ENCODE measurements at places on chromosomes 3 and 15. TPM values are rescaled to one million over a fixed set of nuclear protein-coding genes. Genes with fewer than 3 reads are reported as not detected.

BOC gene
- 9.5 TPM for polyA plus RNA-seq

NDN gene
- polyA plus RNA-seq: 38.9 TPM

CFAP20DC gene
- polyA plus RNA-seq: 0.61 TPM

PLA1A gene
- polyA plus RNA-seq: 3.6 TPM

NUP210 gene
- 12.4 TPM for polyA plus RNA-seq

C2CD4A gene
- polyA plus RNA-seq: 2.2 TPM

RTP1 gene
- polyA plus RNA-seq: not detected

ZNF660 gene
- 1.1 TPM for polyA plus RNA-seq

GPR15 gene
- polyA plus RNA-seq: 0.07 TPM

CLK3 gene
- polyA plus RNA-seq: 89.9 TPM

C15orf40 gene
- polyA plus RNA-seq: 19.0 TPM

SLC6A11 gene
- polyA plus RNA-seq: 0.04 TPM

MEGF11 gene
- 0.34 TPM for polyA plus RNA-seq

BFSP2 gene
- polyA plus RNA-seq: not detected

SLC2A2 gene
- 5.9 TPM for polyA plus RNA-seq

TBL1XR1 gene
- 15.2 TPM for polyA plus RNA-seq

MORC1 gene
- polyA plus RNA-seq: not detected

DPPA2 gene
- polyA plus RNA-seq: not detected

LTF gene
- polyA plus RNA-seq: 6.9 TPM

ZCWPW2 gene
- polyA plus RNA-seq: 1.5 TPM

FBXW12 gene
- polyA plus RNA-seq: 2.7 TPM

TRPM1 gene
- not detected for polyA plus RNA-seq

OSBPL10 gene
- polyA plus RNA-seq: 0.57 TPM

NCBP2 gene
- 30.1 TPM for polyA plus RNA-seq

LYZL4 gene
- polyA plus RNA-seq: not detected

GHSR gene
- polyA plus RNA-seq: 0.85 TPM

GUCA1C gene
- 13.0 TPM for polyA plus RNA-seq

CHRM5 gene
- polyA plus RNA-seq: not detected

TGFBR2 gene
- 28.6 TPM for polyA plus RNA-seq

AHSG gene
- not detected for polyA plus RNA-seq

CD200R1 gene
- not detected for polyA plus RNA-seq

CYP8B1 gene
- polyA plus RNA-seq: not detected

CHRNA5 gene
- polyA plus RNA-seq: 2.9 TPM

GNAT1 gene
- not detected for polyA plus RNA-seq

CIB2 gene
- polyA plus RNA-seq: 3.3 TPM

ALDH1A3 gene
- polyA plus RNA-seq: 9.0 TPM

ACKR4 gene
- 0.70 TPM for polyA plus RNA-seq

COL6A5 gene
- polyA plus RNA-seq: not detected

SPRED1 gene
- 3.7 TPM for polyA plus RNA-seq

CHL1 gene
- 1.9 TPM for polyA plus RNA-seq

OR5K2 gene
- polyA plus RNA-seq: not detected

IGDCC3 gene
- polyA plus RNA-seq: not detected

TIMP4 gene
- 3.0 TPM for polyA plus RNA-seq

ANP32A gene
- 42.3 TPM for polyA plus RNA-seq

PLSCR5 gene
- not detected for polyA plus RNA-seq

SLC22A13 gene
- 0.23 TPM for polyA plus RNA-seq

TEX55 gene
- not detected for polyA plus RNA-seq

HTR3E gene
- polyA plus RNA-seq: not detected

PIERCE2 gene
- 4.5 TPM for polyA plus RNA-seq

TTLL3 gene
- 77.6 TPM for polyA plus RNA-seq

GJD2 gene
- polyA plus RNA-seq: 25.5 TPM

SPTSSB gene
- 1.2 TPM for polyA plus RNA-seq

VILL gene
- 5.1 TPM for polyA plus RNA-seq

SUSD5 gene
- polyA plus RNA-seq: 0.54 TPM

SLC22A14 gene
- 0.15 TPM for polyA plus RNA-seq

SPG21 gene
- 39.1 TPM for polyA plus RNA-seq

GALNT15 gene
- polyA plus RNA-seq: 2.8 TPM

Data from pancreas (tissue), 10 donors.